ENCODE measurements at places on chromosomes 3 and 15.

GRCh38 chr15:62957130-62957529 lies 85.4 kb upstream of the TPM1 start:
- no peak for DNase-seq

DNA sequence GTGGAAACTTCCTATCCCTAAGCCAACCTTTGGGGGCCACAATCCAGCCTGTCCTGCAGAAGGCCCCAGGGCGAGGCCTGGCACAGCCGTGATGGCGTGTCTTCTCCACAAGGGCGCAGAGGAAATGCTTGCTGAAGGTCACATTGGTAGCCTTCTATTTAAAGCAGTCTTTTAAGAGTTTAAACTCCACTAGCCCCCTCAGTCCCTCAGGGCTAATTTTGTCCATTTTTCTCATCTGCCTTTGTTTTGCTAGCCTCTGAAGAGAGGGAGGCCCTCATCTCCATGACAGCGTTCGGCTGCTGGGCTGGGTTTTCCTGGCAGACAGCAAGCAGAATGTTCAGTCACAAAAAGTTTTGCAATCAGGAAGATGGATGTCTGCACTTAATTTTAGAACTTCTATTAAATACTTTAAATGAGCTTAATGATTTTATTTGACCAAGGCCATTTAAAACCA lies 40.8 kb downstream of the RARB start:
- DNase-seq = peak; percentile 82

- DNase-seq = no peak
These were observed 19.7 kb upstream of the PTPRG start for GRCh38 chr3:61541694-61542093.

DNA sequence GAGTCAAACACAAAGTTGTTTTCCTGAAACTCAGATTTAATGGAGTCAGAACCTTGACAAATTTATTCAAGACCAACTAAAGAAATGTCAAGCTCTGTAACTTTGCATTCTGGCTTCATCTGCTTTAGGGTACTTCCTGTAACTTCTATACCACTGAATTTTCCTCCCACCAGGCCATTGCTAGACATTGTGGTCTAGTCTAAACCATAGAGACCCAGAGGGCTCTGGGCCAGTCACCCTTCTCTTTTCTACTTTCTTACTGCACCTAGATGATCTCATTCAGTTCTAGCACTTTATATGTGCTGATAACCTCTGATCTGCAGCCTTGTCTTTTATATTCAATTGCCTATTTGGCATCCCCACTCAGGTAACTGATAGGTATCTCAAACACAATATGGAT lies 2.8 kb upstream of the OR5K1 start:
- DNase-seq = no peak

- peak; percentile 84 for DNase-seq
These were observed 2.2 kb downstream of the BMF start for GRCh38 chr15:40106203-40107161.

DNA sequence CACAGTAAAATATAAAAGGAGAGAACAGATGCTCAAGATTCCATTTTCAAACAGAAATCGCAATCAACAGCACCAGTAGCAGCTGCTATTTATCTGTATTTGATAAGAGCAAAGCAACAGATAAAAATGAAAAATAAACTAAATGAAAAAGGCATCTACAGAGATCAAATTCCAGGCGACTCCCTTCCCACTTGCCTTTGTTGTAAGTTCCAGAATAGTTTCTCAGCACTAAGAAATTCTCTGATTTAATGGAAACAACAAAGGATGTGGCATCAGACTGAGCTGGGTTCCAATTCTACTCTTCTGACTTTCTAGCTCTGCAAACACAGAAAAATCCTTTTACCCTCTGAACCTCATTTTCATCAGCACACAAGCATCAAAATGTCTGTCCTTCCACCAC lies 110.8 kb upstream of the MME start:
- no peak for DNase-seq

- no peak for DNase-seq
These were observed 67.1 kb downstream of the GRM7 start for GRCh38 chr3:6928064-6928463.

Measured in ascending aorta (tissue), 2 donors.